ENCODE measurements at places on chromosomes 2 and 18. TPM values are rescaled to one million over a fixed set of nuclear protein-coding genes. Genes with fewer than 3 reads are reported as not detected.

The RTN4 gene
- total RNA-seq = 236 TPM

The MYO3B gene
- total RNA-seq = 0.09 TPM

The AQP4 gene
- 0.27 TPM for total RNA-seq

The MAP3K20 gene
- 41.5 TPM for total RNA-seq

The FAP gene
- not detected for total RNA-seq

The ALPP gene
- 4.9 TPM for total RNA-seq

The SULT1C4 gene
- total RNA-seq = 5.1 TPM

The ANKRD30BL gene
- not detected for total RNA-seq

The OTOF gene
- total RNA-seq = 0.09 TPM

The FAM237A gene
- not detected for total RNA-seq

The COBLL1 gene
- 42.1 TPM for total RNA-seq

GRCh38 chr2:36235882-36236281 is 119.7 kb upstream of the CRIM1 start:
- no peaks in the 10 kb centered on the region for H3K4me1 ChIP-seq
- no peak for DNase-seq
- no peaks in the 10 kb centered on the region for H3K36me3 ChIP-seq
- H3K27ac ChIP-seq = no peak overlapping the region
- no peaks in the 10 kb centered on the region for H3K27me3 ChIP-seq

GRCh38 chr2:217905395-217905794 is 97.4 kb downstream of the TNS1 start:
- DNase-seq = no peak
- no peak overlapping the region for H3K27ac ChIP-seq
- no peak overlapping the region for H3K4me3 ChIP-seq
- peaks cover 38% of the 10 kb centered on the region for H3K4me1 ChIP-seq
- no peaks in the 10 kb centered on the region for H3K27me3 ChIP-seq
- H3K36me3 ChIP-seq = no peaks in the 10 kb centered on the region

- H3K4me3 ChIP-seq = no peak overlapping the region
- no peaks in the 10 kb centered on the region for H3K27me3 ChIP-seq
- DNase-seq = no peak
- H3K4me1 ChIP-seq = no peaks in the 10 kb centered on the region
- no peaks in the 10 kb centered on the region for H3K36me3 ChIP-seq
These were observed 260.9 kb downstream of the RAD51AP2 start for GRCh38 chr2:17257189-17257909.

DNA sequence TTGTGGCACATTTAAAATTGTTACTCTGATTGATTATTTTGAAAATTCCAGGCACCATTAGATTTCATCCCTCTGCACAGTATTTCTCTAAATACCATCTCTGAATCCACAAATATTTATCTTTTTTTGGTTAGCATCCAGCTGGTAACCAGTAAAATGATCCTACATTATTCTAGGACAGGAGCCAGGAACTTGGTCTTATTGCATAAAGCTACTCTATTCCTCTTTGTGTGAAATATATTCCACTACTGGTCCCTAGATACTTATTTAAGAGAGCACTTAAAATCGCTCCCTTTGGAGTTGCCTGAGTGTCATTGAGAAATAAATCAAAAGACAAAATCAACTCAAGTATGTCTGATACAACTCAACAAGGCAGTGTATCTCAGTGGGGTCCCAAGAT is 7.4 kb upstream of the MBOAT2 start:
- H3K27ac ChIP-seq = no peak overlapping the region
- H3K4me3 ChIP-seq = no peak overlapping the region
- H3K36me3 ChIP-seq = no peaks in the 10 kb centered on the region
- no peak for DNase-seq
- no peaks in the 10 kb centered on the region for H3K4me1 ChIP-seq
- H3K27me3 ChIP-seq = no peaks in the 10 kb centered on the region

- H3K36me3 ChIP-seq = no peaks in the 10 kb centered on the region
- no peak overlapping the region for H3K4me3 ChIP-seq
- peaks cover 51% of the 10 kb centered on the region for H3K4me1 ChIP-seq
- H3K27me3 ChIP-seq = no peaks in the 10 kb centered on the region
These were observed 87.9 kb upstream of the ITGA6 start for GRCh38 chr2:172339371-172340010.

- 0 out of 2 replicates have a peak, but pooled peaks cover 6% of the 10 kb centered on the region for H3K4me1 ChIP-seq
- DNase-seq = no peak
- H3K27ac ChIP-seq = no peak overlapping the region
- no peaks in the 10 kb centered on the region for H3K27me3 ChIP-seq
- no peaks in the 10 kb centered on the region for H3K36me3 ChIP-seq
- H3K4me3 ChIP-seq = no peak overlapping the region
These were observed 29.6 kb downstream of the PKP4 start for GRCh38 chr2:158486150-158486969.

DNA sequence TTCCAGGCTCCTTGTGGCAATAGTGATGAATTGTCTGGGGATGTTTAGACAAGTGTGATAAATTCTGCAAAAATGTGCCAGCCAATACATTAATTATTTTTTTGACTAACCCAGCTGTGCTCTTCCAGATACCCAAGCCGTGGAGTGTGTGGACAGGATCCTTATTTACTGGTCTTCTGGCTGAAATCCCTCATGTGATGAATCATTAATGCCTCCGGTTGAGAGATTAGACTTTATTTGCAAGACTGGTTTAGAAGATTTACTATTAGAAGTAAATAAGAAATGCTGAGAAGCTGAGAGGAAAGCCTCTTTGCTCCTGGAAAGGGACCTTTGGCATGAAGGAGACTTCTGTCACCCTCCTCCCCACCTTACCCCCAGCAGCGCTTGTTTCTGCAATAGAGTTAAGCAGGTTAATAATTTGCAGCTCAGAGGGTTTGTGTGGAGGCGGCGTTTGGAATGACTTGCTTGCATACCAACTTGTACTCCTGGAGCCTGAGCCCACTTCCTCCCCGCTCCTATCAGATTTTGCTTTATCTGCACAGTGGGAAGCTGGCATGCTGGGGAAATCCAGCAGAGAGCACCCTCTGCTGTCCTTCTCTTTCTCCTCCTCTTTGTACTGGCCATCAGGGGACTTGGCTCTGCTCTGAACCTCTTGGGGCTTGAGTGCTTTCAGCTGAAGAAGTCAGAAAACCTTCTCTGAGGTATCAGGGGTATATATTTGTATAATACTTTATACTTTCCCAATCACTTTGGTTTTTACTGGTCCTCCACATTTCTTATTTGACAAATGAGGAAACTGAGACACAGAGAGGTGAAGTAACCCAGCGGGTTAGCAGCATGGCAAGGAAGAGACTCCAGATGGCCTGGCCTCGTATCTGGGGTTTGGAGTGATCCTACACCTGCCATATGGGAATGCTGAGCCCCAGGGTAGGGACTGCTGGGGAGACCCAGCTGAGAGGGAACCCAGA is 16.3 kb downstream of the SLC3A1 start:
- peak; percentile 92 for DNase-seq
- H3K4me1 ChIP-seq = peaks cover 52% of the 10 kb centered on the region

DNA sequence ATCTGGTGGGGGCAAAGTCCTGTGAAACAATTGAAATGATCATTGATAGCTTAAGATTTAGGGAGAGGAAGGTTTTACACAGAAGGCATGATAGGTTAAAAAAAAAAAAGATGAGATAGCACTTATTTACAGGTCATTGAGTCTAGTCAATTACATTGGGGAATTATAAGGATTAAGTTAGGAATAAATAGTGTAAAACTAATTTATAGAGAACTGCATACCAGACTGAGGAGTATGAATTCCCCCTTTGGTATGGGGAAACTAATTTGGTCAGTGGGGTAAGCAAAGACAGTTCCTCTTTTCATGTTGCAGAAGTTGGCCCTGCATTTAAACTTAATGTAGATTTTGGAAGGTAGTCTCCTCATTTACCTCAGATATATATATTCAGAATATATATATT is 10.8 kb downstream of the GLS start:
- DNase-seq = no peak
- no peaks in the 10 kb centered on the region for H3K27me3 ChIP-seq
- H3K4me1 ChIP-seq = no peaks in the 10 kb centered on the region
- no peak overlapping the region for H3K4me3 ChIP-seq

- H3K4me3 ChIP-seq = no peak overlapping the region
- no peak overlapping the region for H3K27ac ChIP-seq
- H3K4me1 ChIP-seq = no peaks in the 10 kb centered on the region
These were observed 18.7 kb downstream of the CFAP53 start for GRCh38 chr18:50247561-50247960.

DNA sequence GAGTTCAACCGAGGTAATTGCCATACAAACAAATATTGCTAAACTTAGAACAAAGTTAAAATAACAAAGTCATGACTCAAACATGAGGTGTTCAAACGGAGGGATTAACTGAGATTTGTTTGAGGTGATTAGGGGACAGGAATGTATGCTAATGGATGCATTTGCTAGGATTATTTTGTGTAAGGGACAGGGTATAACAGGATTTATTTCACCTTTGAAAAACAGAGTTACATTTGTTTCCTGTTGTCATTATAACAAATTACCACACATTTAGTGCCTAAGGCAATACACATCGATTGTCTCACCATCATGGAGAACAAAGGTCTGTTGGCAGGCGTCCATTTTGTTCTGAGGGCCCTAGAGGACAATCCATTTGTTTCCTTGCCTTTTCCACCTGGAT is 304.3 kb upstream of the CNTNAP5 start:
- no peaks in the 10 kb centered on the region for H3K27me3 ChIP-seq
- H3K36me3 ChIP-seq = no peaks in the 10 kb centered on the region

DNA sequence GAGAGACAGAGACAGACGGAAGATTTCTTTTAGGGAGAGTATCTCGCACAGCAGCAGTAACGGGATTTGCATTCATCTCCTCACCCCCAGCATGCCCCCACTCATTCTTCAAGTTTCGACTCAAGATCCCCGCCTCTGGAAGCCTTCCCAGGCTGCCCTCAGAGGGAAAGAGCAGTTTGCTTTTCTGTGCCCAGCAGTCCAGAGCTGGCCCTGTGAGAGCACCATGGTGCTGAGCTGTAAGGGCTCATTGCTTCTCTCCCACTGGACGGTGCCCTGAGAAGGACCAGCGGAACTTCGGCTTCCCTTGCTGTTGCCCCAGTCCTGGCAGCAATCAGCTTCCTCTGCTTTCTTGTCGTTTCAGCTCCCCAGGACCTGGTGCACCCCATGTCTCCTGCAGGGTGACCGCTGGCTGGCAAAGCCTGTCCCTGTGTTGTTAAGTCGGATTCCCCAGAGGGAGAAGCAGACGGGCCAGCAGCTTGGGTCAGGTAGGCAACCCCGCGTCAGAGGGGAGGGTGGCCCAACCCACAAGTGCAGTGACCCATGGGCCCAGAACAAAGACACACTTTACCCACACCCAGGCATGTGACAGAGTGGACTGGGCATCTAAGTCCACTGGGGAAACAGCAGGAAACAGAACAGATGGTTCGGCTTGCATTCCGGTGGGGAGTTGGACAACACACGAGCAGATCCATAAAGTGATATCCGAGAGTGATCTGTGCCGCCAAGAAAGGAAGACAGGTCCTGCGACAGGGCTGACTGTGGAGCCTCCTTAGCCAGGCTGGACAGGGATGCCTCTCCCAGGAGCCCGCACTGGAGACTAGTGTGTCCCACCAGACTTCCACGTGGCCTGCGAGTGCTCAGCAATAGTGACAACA is 36.6 kb downstream of the TMEM177 start:
- H3K4me3 ChIP-seq = no peak overlapping the region
- no peaks in the 10 kb centered on the region for H3K4me1 ChIP-seq
- no peaks in the 10 kb centered on the region for H3K36me3 ChIP-seq
- DNase-seq = no peak
- no peaks in the 10 kb centered on the region for H3K27me3 ChIP-seq
- H3K27ac ChIP-seq = no peak overlapping the region

DNA sequence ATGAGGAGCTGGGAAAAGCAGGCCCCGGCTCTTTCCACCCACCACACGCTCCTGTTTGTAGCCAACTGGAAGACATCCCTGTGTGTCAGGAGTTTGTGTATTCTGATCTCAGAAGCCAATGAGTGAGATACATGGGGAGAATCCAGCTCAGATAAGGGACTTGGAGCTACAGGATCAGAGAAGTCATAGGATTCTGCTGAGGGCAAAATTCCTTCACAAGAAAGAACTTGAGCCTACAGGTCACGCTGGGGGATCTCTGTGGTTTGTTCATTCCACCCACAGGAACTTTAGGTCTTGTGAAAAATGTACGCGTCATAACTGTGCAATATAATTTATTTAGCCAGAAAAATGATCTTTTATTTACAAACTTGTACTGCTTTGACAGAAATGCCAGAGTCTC is 80.1 kb upstream of the SMIM21 start:
- no peak for DNase-seq
- no peak overlapping the region for H3K27ac ChIP-seq
- no peaks in the 10 kb centered on the region for H3K27me3 ChIP-seq
- no peaks in the 10 kb centered on the region for H3K36me3 ChIP-seq
- H3K4me3 ChIP-seq = no peak overlapping the region

GRCh38 chr2:16619576-16620245 is 45.9 kb downstream of the CYRIA start:
- no peak overlapping the region for H3K4me3 ChIP-seq
- H3K36me3 ChIP-seq = no peaks in the 10 kb centered on the region
- no peaks in the 10 kb centered on the region for H3K27me3 ChIP-seq
- DNase-seq = no peak
- H3K4me1 ChIP-seq = no peaks in the 10 kb centered on the region
- H3K27ac ChIP-seq = no peak overlapping the region

- no peak overlapping the region for H3K27ac ChIP-seq
- no peaks in the 10 kb centered on the region for H3K27me3 ChIP-seq
- H3K4me3 ChIP-seq = no peak overlapping the region
- H3K4me1 ChIP-seq = no peaks in the 10 kb centered on the region
These were observed 81.1 kb upstream of the TTC39C start for GRCh38 chr18:23933407-23933806.

DNA sequence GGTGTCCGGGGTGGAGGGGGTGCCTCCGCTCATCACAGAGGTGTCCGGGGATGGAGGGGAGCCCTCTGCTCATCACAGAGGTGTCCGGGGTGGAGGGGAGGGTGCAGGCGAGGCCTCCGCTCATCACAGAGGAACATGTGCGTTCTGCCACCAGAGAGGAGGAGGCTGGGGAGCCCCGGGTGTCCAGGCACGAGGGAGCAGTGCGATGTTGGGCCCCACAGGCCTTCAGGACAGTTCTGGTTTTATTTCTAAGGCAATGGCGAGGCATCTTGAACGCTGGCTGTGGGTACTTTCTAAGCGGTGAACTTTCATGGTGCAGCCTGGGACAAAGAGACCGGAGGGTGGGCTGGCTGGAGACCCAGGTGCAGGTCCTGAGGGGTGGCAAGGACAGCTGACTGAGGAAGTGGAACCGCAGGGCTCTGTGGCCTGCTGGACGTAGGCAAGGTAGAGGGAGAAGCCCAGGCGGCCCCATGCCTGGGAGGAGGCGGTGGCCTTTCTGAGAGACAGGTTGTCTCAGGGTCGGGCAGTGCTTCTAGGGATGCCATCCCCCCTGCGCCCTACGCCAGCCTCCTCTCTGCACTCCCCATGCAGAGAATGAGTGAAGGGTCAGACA is 196.6 kb upstream of the SALL3 start:
- no peaks in the 10 kb centered on the region for H3K36me3 ChIP-seq
- no peaks in the 10 kb centered on the region for H3K4me1 ChIP-seq
- no peak overlapping the region for H3K4me3 ChIP-seq
- no peak for DNase-seq
- H3K27ac ChIP-seq = no peak overlapping the region

GRCh38 chr2:67645280-67646138 is 248.4 kb downstream of the ETAA1 start:
- H3K27ac ChIP-seq = no peak overlapping the region
- no peaks in the 10 kb centered on the region for H3K4me1 ChIP-seq
- peaks cover under 1% of the 10 kb centered on the region for H3K27me3 ChIP-seq
- DNase-seq = no peak
- no peak overlapping the region for H3K4me3 ChIP-seq
- H3K36me3 ChIP-seq = no peaks in the 10 kb centered on the region

All from Caco-2 (cell line).